ENCODE measurements at places on chromosomes 1 and 21.

DNA sequence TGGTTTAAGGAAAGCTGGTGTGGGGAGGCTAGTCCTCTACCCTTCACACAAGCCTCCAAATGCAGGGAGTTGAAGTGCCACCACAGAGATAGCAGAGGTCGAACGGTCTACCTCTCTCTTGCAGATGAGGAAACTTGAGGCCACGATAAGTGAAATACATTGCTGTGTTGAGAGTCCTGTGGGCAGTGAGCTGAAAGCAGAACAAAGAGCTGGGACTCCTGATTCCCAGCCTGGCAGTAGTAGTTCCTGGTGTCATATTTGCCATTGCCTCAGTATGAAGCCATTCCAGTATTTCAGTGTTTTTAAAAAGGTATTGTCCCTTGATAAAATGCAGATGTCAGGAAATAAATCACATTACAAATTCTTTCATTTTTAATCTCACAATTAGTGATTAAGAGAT, 28.6 kb downstream of the AK4 start:
- no peak for DNase-seq

- DNase-seq: no peak
Observed at GRCh38 chr1:30749691-30750583, 7.6 kb downstream of the LAPTM5 start.

- DNase-seq: no peak
Observed at GRCh38 chr1:54229281-54229891, 29.4 kb downstream of the MRPL37 start.

- DNase-seq: no peak
Observed at GRCh38 chr1:80846966-80847365, 953.8 kb upstream of the ADGRL2 start.

DNA sequence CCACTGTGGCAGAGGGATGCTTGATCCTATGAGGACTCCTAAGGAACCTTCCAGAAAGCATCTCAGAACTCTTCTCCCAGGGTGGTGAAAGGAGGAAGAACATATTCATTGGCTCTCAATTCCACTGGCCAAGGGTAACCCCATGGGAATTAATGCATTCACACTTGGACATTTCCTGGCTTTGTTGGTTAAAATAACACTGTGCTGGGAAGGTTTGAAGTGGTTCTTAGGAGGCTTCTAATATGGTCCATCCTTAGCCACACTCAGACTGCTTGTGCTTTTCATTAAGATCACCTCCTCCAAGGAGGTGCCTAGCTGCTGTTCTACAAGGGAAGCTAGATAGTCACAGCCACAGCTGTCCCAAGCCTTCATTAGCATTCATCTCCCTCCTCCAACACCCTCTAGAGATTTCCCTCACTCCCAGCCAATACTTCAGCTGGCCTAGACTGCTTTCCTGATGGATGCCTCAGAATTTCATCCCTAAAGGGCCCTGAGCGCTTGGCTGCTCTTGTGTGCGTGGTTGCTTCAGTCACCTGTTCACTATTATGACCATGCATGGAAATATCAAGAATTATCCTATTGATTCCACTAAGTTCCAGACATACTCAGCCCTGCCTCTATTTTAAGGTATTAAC, 544.4 kb downstream of the PLPP3 start:
- DNase-seq: no peak

All from right kidney (tissue), 9 donors.